ENCODE measurements at places on chromosomes 11 and 22.

DNA sequence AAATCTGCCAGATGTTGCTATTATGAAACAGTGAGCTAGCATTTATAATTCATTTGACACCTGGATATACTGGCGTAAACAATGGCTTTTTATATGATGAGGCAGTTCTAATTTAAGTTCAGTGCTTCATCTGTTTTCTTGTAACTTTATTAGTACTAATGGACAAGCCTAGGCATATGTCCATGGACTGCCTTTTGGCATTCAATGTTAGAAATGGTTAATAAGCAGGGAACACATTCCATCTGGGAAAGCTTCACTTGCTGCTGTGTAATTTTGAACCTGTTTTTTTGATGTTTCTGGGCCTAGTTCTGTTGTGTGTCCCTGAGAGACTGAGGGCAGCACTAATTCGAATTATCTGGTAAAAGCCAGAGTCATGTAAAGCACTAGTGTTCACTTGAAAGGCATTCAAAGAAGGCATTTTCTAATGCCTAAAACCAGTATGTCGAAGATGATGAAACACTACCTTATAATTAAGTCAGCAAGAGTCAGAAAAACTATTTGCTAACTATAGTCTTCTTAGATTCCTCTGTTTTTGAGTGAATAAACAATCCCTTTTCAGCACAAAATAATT lies 138.5 kb downstream of the SWAP70 start:
- no peak for DNase-seq

DNA sequence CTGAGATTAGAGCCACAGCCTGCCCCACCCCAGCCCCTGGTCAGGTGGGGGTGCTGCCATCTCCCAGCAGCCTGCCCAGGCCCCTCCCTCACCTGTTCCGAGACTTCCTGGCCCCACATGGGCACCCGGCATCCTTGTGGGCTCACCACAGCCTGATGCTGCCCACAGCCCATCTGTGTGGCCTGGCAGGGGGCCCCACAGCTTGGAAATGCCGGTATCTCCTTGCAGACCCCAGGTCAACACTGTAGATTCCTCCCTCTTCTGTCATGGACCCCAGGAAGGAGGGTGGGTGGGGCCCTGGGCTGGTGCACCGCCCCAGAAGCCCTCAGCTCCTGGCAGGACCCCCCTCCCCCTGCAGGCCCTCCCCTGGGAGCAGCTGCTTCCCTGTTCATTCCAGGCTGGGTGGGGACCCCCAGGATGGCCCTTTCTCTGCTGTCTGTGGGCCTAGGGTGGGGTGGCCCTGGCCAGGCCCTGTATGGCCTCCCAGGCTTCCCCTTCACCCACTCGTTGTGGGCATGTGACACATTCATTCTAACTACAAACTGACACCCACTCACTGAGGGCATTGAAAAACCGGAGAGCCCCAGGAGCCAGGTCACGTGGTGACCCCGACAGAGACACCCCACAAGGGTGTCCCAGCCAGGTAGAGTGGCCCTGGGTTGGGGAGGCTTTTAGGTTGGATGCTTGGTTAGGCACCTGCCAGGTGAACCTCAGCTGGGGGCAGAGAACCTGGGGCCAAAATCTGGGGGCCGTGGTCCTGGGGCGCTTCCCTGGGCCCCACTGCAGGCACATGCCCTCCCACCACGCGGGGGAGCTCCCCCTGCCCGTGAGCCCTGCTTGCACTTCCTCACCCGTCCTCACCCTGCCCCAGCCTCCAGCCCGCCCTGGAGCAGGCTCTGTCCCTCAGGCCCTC lies 44.1 kb upstream of the CCDC188 start:
- DNase-seq, result no peak

GRCh38 chr11:7654195-7654705 lies 19.1 kb downstream of the CYB5R2 start:
- no peak for DNase-seq

GRCh38 chr11:68327586-68328370 lies 15.4 kb downstream of the LRP5 start:
- no peak for DNase-seq

DNA sequence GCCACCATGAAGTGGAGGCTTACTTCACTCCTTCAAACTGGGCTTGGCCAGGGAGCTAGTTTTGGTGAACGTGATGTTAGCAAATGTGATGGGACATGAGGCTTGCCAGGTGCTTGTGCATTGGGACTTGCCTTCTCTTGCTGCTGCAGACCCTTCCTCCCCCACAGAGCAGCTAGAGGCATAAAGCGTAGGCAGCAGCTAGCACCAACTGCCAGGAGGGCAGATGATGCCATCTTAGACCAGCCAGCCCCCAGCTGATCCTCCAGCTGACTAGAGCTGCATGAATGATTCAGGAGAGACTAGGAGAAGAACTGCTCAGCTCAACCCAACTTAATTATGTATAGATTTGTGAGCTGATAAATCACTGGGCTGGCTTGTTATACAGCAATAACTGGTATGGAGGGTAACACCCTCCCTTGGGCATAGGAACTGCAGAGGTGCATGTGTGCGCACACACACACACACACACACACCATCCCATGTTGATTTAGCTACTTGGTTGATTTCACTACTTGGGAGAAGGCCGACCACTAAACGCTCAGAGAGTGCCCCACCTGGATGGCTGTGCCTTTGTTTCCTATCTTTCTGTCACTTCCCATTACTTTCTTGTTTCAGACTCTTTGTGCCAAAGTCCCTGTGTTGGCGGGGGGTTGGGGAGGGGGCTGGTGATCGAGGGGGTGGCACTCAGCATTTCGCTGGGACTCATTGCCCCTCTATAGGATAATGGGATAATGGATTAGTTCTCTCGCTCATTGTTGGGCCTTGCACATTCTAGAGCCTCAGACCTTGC lies 202.8 kb downstream of the ADAMTS15 start:
- no peak for DNase-seq

Data from stimulated activated CD4-positive, alpha-beta T cell treated with anti-CD3 and anti-CD28 coated beads, Interleukin-15, amount 100 ng/mL, for 1 hour (primary cell).